A172 (cell line): ENCODE measurements at places on chromosomes 13 and 19.

DNA sequence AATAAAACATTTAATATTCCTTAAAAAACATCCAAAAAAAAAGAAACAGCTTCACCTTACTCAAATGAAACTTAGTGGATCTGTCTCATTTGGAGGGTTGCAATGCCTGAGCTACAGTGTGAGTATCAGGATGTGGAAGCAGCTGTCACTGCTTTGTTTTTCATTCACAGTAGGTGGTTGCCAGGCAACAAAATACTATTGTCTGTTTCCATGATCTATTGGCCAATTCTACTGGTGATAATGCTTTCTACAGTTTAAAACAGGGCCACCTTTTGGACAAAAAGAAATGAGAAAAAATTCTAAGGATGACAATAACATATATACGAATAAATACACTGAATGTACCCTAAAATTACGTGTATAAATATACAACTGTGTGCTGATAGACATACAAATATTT, 3.0 kb downstream of the ENOX1 start:
- DNase-seq = no peak

- no peak for DNase-seq
Observed at GRCh38 chr13:75013818-75014217, 468.2 kb downstream of the TBC1D4 start.

GRCh38 chr19:43548706-43549105, 15.7 kb downstream of the ZNF575 start:
- DNase-seq = no peak

GRCh38 chr13:31209841-31210210, 10.1 kb downstream of the B3GLCT start:
- no peak for DNase-seq

GRCh38 chr13:51687947-51688714, 103.9 kb downstream of the WDFY2 start:
- no peak for DNase-seq
